ENCODE measurements at places on chromosomes 12 and 14. TPM values are rescaled to one million over a fixed set of nuclear protein-coding genes. Genes with fewer than 3 reads are reported as not detected.

DNA sequence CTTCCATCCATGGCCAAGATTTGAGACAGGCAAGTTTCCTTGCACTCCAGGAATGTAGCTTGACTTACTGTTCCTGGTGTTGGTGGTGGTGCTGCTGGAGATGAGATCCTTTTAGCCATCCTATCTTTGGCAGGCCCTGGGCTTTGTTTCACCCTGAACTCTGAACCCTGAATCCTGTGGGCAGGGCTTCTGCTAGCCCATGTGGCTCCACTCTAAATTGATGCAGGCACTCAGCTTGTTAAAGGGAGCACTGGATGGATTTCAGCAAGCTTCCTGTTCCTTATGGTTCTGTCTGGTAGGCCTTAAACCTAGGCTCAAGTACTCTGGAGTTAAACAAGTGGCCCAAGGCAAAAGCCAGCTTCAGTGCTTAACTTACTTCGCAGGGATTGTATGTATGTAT lies 138.2 kb downstream of the RGS6 start:
- DNase-seq: no peak
- H3K27me3 ChIP-seq: no peaks in the 10 kb centered on the region
- no peak overlapping the region for H3K4me3 ChIP-seq

DNA sequence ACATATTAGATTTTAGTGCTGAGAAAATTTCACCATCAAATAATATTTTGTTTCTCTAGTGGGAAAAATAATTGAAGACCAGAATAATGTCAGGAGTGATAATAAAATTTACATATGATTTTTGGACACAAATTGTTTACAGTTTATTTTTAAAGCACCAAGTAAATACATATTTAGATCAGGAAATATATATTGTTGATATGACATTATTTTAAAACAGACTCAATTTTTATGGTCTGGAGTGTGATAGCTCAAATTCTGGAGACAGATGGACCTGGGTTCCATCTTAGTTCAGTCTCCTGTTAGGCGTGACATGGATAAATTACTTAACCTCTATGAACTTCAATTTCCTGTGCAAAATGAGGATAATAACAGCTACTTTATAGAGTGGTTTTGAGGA lies 135.4 kb downstream of the TPH2 start:
- no peak overlapping the region for H3K27ac ChIP-seq
- H3K4me3 ChIP-seq: no peak overlapping the region
- no peak for DNase-seq

- no peak overlapping the region for H3K4me3 ChIP-seq
- H3K4me1 ChIP-seq: no peaks in the 10 kb centered on the region
- H3K27me3 ChIP-seq: no peaks in the 10 kb centered on the region
- no peak for DNase-seq
Observed at GRCh38 chr12:34244608-34245007, 222.3 kb downstream of the ALG10 start.

DNA sequence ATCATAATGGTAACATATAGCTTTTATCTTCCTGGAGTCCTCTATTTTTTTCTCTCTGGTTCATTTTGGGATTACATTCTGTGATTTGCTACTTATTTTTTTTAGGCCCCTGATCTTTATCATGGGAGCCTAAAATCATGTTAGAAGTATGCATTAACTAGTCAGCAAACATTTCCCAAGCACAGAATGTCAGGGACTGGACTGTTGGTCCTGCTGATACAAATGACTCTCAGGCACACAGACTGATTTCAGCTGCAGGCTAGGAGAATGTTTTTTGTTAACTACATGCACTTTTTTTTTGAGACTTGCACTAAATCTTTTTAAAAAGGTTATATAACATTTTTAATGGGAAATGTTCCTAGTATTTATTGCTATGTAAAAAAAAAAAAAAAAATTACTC lies 131.1 kb downstream of the ACSS3 start:
- H3K36me3 ChIP-seq: no peaks in the 10 kb centered on the region
- H3K27me3 ChIP-seq: no peaks in the 10 kb centered on the region
- H3K4me3 ChIP-seq: no peak overlapping the region
- H3K27ac ChIP-seq: no peak overlapping the region
- no peak for DNase-seq

GRCh38 chr12:40028296-40028695 lies 77.6 kb downstream of the SLC2A13 start:
- H3K36me3 ChIP-seq: no peaks in the 10 kb centered on the region
- no peak overlapping the region for H3K4me3 ChIP-seq
- H3K4me1 ChIP-seq: no peaks in the 10 kb centered on the region
- no peak overlapping the region for H3K27ac ChIP-seq
- no peak for DNase-seq

DNA sequence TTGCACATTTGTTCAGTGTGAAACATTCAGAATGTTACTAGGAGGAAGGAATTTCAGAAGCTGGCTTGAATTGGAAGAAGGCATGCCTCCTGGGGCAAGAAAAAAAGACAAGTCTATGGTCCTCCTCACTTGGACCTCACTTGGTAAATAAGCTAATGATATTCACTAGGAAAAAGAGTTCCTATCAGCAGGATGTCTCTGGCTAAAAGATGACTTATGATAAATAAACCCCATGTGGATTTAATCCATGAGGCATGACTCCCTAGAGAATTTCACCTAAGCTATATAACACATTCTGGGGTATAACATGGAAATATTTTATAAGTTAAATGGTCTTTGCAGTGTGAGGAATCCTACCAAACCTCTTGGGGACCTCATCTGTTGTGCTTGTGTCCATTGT lies 199.9 kb downstream of the LRIG3 start:
- H3K4me3 ChIP-seq: no peak overlapping the region
- no peaks in the 10 kb centered on the region for H3K36me3 ChIP-seq
- H3K27ac ChIP-seq: no peak overlapping the region

GRCh38 chr12:93167331-93167730 lies 210.4 kb upstream of the NUDT4 start:
- H3K27me3 ChIP-seq: no peaks in the 10 kb centered on the region
- no peak for DNase-seq
- H3K27ac ChIP-seq: no peak overlapping the region
- peaks cover 6% of the 10 kb centered on the region for H3K4me1 ChIP-seq
- H3K36me3 ChIP-seq: no peaks in the 10 kb centered on the region

DNA sequence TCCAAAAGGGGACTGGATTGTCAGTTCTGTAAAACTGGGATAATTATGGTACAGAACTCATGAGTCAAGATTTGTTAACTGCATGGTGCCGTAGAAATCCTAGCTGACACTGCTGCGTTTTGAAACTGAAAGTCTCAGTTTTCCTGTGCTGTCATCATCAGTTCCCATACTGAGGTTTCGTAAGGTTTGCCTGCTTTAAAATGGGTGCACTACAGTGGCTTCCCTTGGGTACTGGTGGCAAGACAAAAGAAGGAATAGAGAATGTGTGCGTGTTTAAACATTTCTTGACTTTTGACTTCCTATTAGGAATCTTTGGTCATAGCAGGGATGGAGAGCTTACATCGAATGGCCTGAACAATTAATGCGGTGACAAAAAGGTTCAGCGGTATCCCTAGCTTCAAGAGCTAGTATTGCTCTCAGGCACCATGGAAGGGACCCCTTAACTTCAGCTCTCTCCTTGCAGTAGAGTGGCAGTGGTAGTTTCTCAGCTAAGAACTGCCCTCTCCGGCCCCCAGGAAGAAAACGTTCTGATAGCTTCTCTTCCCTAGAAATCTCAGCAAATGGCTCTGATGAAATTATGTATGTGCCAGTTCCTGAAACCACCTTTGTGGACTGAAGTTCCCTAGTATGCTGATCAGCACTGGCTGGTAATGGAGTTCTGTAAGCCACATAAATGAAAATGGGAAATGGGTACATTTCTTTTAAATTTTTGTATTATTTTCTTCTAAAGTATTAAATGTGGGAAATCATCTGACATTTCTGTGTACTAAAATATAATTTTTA lies 28.9 kb downstream of the ANO6 start:
- DNase-seq: no peak
- H3K4me3 ChIP-seq: peak overlapping the region; percentile 41
- H3K27ac ChIP-seq: no peak overlapping the region
- H3K4me1 ChIP-seq: peaks cover 5% of the 10 kb centered on the region
- no peaks in the 10 kb centered on the region for H3K36me3 ChIP-seq
- H3K27me3 ChIP-seq: no peaks in the 10 kb centered on the region

GRCh38 chr14:50862036-50862570 lies 9.8 kb upstream of the ABHD12B start:
- DNase-seq: no peak
- H3K4me1 ChIP-seq: peaks cover 14% of the 10 kb centered on the region
- peaks cover 13% of the 10 kb centered on the region for H3K27me3 ChIP-seq
- no peak overlapping the region for H3K4me3 ChIP-seq
- no peak overlapping the region for H3K27ac ChIP-seq

- DNase-seq: no peak
- H3K27me3 ChIP-seq: no peaks in the 10 kb centered on the region
- H3K4me3 ChIP-seq: no peak overlapping the region
- H3K4me1 ChIP-seq: no peaks in the 10 kb centered on the region
- H3K27ac ChIP-seq: no peak overlapping the region
- no peaks in the 10 kb centered on the region for H3K36me3 ChIP-seq
Observed at GRCh38 chr12:27194644-27195043, 49.4 kb upstream of the STK38L start.

DNA sequence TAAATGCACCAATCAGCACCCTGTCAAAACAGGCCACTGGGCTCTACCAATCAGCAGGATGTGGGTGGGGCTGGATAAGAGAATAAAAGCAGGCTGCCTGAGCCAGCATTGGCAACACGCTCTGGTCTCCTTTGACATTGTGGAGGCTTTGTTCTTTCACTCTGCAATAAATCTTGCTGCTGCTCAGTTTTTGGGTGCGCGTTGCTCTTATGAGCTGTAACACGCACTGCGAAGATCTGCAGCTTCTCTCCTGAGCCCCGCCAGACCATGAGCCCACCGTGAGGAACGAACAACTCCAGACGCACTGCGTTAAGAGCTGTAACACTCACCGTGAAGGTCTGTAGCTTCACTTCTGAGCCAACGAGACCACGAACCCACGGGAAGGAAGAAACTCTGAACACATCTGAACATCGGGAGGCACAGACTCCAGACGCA lies 8.4 kb upstream of the PIANP start:
- H3K4me3 ChIP-seq: peak overlapping the region; percentile 44
- H3K36me3 ChIP-seq: no peaks in the 10 kb centered on the region
- DNase-seq: no peak
- no peak overlapping the region for H3K27ac ChIP-seq

DNA sequence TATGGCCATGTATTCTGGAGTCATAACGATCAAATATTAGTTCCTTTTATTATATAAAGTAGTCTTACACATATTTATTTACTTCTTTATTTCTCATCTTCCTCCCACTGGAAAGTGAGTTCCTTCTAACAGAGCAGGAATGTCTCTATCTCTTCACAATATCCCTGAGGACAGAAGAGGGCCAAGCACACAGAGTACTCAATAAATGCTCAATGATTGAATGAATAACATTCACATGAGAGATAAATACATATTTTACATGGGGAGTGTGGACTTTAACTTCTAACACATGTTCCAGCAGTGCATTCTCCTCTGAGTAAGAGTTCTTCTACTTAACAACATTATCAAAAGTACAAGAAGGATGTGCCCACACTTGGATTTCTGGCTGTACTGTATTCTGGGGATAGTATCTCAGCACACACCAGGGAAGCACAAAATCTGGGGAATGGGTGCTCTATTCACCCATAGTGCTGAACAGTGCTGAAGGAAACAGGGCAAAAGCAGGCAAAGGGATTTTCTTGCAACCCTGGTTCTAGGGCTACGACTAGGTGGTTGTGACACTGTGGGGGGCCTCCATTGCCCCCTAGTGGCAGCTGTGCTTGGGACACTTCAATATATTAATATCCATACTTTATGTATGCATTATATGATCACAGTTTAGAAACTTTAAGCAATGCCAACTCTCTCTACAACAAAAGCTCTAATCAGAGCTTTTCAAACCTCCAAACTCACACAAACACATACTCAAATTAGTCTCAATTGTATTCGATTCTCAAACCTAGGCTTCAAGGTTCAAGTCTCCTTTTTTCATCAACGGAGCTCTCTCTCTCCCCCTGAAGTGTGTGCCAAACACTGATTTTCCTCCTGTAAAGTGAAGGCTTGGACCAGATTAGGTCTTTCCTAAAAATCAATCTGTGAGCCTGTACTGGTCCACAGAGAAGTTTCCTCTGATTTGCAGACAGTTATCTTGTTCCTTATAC lies 115.5 kb downstream of the SLC2A13 start:
- peak; percentile 64 for DNase-seq
- H3K27ac ChIP-seq: no peak overlapping the region
- H3K4me1 ChIP-seq: no peaks in the 10 kb centered on the region
- H3K36me3 ChIP-seq: no peaks in the 10 kb centered on the region
- H3K4me3 ChIP-seq: no peak overlapping the region

DNA sequence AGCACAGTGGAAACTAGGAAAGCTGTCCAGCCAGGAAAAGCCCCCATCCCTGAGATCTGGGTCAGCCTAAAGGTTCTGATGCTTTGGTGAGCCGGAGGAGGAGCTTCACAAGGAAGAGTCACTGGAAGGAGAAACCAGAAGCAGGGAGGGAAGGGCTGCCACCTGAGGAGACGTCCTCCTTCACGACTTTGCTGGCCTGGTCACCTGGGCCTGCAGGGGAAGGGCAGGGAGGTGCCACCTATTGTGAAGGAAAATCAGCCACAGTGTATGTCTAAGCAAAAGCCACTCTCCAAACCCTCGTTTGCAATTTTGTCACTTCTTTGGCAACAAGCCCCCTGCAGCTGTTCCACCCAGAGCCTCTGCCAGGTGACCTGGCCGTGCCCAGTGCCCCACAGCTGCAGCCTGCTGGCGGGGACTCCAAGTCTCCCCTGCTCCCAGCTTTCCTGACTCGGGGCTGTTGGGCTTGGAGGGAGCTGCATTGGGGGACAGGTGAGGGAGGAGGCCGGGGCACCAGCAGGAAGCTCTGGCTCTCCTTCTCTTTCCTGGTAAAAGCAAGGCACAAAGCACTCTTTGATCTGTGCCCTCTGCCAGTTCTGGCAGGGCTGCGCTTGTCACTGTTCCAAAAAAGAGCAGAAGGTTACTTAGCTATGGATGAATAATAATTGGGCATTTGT lies 120.9 kb upstream of the BCL2L14 start:
- no peak for DNase-seq
- H3K36me3 ChIP-seq: no peaks in the 10 kb centered on the region
- H3K27ac ChIP-seq: no peak overlapping the region
- no peaks in the 10 kb centered on the region for H3K27me3 ChIP-seq
- H3K4me3 ChIP-seq: no peak overlapping the region
- peaks cover 10% of the 10 kb centered on the region for H3K4me1 ChIP-seq

GRCh38 chr12:100404769-100405407 lies 48.0 kb downstream of the SLC17A8 start:
- no peaks in the 10 kb centered on the region for H3K36me3 ChIP-seq
- no peaks in the 10 kb centered on the region for H3K27me3 ChIP-seq
- DNase-seq: no peak
- no peak overlapping the region for H3K4me3 ChIP-seq
- H3K4me1 ChIP-seq: no peaks in the 10 kb centered on the region

- H3K4me3 ChIP-seq: no peak overlapping the region
- DNase-seq: no peak
- H3K27me3 ChIP-seq: no peaks in the 10 kb centered on the region
- H3K4me1 ChIP-seq: no peaks in the 10 kb centered on the region
Observed at GRCh38 chr14:29906256-29906870, 21.3 kb downstream of the PRKD1 start.

HCAR1 gene
- total RNA-seq: not detected

SGPP1 gene
- 25.0 TPM for total RNA-seq

PA2G4 gene
- 63.8 TPM for total RNA-seq

AVPR1A gene
- 0.15 TPM for total RNA-seq

DBX2 gene
- total RNA-seq: not detected
